ENCODE measurements at places on chromosomes 12 and 14. TPM values are rescaled to one million over a fixed set of nuclear protein-coding genes. Genes with fewer than 3 reads are reported as not detected.

The EIF2B1 gene
- 133 TPM for total RNA-seq

The KRT79 gene
- 1.3 TPM for total RNA-seq

The AQP2 gene
- total RNA-seq, result not detected

The MED13L gene
- 279 TPM for total RNA-seq

The E2F7 gene
- under 0.01 TPM for total RNA-seq

The GSC gene
- total RNA-seq, result 8.3 TPM

The TRIM9 gene
- total RNA-seq, result 2.9 TPM

The CLECL1 gene
- 1.0 TPM for total RNA-seq

The ADAM20 gene
- total RNA-seq, result 3.6 TPM

The NEUROD4 gene
- total RNA-seq, result not detected

The KRT73 gene
- total RNA-seq, result not detected

The FAM181A gene
- total RNA-seq, result not detected

The GPR68 gene
- 0.32 TPM for total RNA-seq

The NANOG gene
- not detected for total RNA-seq

The LEMD3 gene
- 31.0 TPM for total RNA-seq

The B4GALNT3 gene
- total RNA-seq, result 4.6 TPM

The C14orf39 gene
- total RNA-seq, result 0.33 TPM

The FBXO34 gene
- total RNA-seq, result 34.7 TPM

The LRRIQ1 gene
- 1.5 TPM for total RNA-seq

The GUCY2C gene
- not detected for total RNA-seq

The PLEKHG7 gene
- total RNA-seq, result 0.33 TPM

The LLPH gene
- total RNA-seq, result 6.1 TPM

The PIK3C2G gene
- 0.16 TPM for total RNA-seq

The LALBA gene
- total RNA-seq, result not detected

The DPPA3 gene
- not detected for total RNA-seq

The OR6C2 gene
- not detected for total RNA-seq

The KRT71 gene
- total RNA-seq, result not detected

The TCL1B gene
- total RNA-seq, result not detected

The SIX6 gene
- not detected for total RNA-seq

The OTUB2 gene
- total RNA-seq, result 1.6 TPM

The OTOGL gene
- total RNA-seq, result 0.59 TPM

The LTB4R gene
- 5.7 TPM for total RNA-seq

The KLHL33 gene
- 0.29 TPM for total RNA-seq

The USP44 gene
- 8.2 TPM for total RNA-seq

The ACOT6 gene
- 0.16 TPM for total RNA-seq

The ADCY4 gene
- 13.8 TPM for total RNA-seq

The GDF3 gene
- total RNA-seq, result not detected

The SLC6A15 gene
- total RNA-seq, result 2.0 TPM

The CACNA1C gene
- total RNA-seq, result 11.8 TPM

The PRIM1 gene
- total RNA-seq, result 13.0 TPM

The NTF3 gene
- 0.88 TPM for total RNA-seq

The TBC1D30 gene
- total RNA-seq, result 16.4 TPM

The AQP6 gene
- total RNA-seq, result 0.16 TPM

The GPR135 gene
- total RNA-seq, result 4.4 TPM

The CAPZA3 gene
- total RNA-seq, result 2.0 TPM

The PRKD1 gene
- 26.1 TPM for total RNA-seq

The TSHR gene
- not detected for total RNA-seq

The SLC25A47 gene
- not detected for total RNA-seq

The GALNT9 gene
- not detected for total RNA-seq

The RNF212B gene
- total RNA-seq, result not detected

The ANAPC7 gene
- 29.4 TPM for total RNA-seq

The LRRC43 gene
- 0.66 TPM for total RNA-seq

The SLC6A13 gene
- total RNA-seq, result 1.3 TPM

The SERPINA1 gene
- total RNA-seq, result 42.6 TPM

The APOLD1 gene
- total RNA-seq, result 41.4 TPM

The CDKN3 gene
- total RNA-seq, result 2.9 TPM

The HOXC5 gene
- total RNA-seq, result 0.73 TPM

Data from breast epithelium (tissue), 4 donors.